Left ventricle myocardium inferior (tissue), 1 donor: ENCODE measurements at places on chromosomes 1 and 21.

GRCh38 chr1:77281491-77282186, at the start of gene AK5:
Gene AK5, plus strand, starts transcription at chr1:77282019. Its CDS starts 295 bp downstream, at chr1:77282314.
- peak; percentile 26 for DNase-seq

GRCh38 chr1:88985032-88985431, 7.4 kb downstream of the KYAT3 start:
- DNase-seq, result no peak

DNA sequence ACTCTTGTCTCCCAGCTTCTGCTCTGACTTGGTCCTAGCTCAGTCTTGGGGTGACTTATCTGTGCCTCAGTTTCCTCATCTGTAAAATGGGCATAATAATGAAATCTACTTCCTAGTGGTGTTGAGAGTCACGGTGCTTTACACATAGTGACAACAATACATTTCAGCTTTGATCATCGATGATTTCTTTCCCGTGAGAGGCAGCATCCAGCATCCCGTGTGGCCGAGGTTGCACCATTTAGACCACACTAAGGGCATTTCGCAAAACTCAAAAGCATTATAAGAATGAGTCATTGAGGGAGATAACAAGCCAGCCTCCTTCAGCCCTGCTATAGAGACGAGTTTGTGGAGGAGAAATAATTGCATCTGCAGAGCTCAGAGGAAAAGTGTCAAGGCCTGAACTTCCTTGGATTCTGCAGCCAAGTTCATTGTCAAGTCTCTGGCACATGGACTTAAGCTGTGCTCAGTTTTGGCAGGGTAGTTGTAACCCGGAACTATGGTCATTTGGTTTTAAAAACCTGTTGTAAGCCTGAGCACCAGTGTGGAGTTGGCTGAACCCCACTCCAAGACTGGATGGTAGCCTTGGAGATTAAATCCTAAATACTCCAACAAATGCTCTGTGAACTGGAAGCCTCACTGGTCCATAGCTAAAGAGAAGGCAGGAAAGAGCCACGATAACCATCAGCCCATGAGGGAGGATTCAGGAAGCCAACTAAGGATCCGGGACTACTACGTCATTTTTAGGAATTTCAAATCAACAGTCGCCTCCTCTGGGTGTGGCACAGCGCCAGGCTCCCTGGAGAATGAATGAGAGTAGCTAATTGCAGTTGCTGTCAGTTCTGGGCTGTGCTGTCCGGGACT, 64.2 kb downstream of the TCP10L start:
- peak; percentile 94 for DNase-seq

GRCh38 chr21:43012596-43012995, 38.2 kb downstream of the PKNOX1 start:
- no peak for DNase-seq

- peak; percentile 11 for DNase-seq
Observed at GRCh38 chr1:6000444-6001288, 8.4 kb upstream of the NPHP4 start.

DNA sequence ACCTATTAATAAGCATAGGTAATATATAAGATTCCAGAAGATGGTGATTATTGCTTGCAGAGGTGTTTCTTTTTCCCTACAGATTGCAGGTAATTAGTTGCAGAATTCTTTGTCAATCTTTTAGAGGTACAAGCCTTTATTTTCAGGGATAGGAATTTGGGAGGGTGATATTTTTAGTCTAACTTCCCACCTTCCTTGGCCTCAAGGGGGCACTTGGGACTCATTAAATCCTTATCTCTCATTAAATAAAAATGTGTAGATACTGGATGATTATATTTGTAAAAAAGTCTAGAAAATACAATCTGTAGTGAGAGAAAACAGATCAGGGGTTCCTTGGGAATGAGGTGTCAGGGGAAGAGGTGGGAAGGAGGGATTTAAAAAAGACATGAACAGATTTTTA, 179.2 kb downstream of the PATJ start:
- no peak for DNase-seq

DNA sequence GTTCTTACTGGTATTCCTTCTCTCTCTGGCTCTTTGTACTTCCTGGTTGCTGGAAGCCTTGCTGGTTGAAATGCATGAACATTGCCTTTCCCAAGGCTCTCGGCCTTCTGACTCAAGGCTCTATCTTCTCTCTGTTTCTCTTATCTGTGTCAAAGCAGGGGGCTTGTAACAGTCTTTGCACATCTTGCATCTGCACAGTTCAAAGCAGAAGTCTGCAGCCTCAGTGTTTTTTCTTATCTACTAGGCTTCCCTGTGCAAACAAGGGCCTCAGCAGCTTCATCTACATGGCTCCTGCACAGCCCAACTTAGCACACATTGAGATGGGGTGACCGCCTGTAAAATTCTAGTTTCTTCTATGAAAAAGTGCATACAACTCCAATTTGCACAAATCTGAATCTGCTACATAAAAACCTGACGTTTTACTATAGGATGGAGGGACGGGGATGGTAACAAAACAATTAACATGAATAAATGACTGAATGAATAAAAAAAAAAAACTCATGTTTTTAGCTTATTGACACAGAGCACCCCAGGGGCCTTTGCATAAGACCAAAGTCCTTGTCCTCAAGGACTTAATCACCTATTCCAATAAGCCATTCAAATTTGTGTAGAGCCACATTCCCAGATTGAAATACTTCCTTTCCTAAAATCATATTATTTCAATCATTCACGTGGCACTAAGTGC, 458.3 kb downstream of the LMO4 start:
- no peak for DNase-seq

DNA sequence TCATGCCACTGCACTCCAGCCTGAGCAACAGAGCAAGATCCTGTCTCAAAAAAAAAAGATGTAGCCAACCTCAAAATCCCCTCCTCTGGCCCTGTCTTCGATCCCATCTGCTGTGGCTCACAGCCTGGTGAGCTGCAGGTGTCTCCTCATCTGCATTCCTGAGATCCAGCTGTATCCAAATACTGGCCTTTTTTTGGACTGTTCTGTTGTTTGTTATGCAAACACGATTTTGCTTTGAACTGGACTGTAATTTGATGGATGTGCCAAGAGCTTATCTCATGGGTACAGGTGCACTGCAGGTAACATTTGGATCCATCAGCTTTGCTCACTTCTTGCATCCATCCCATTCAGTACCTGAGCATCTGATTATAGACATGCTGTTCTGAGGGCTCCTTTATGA, 14.1 kb upstream of the FAM43B start:
- no peak for DNase-seq

DNA sequence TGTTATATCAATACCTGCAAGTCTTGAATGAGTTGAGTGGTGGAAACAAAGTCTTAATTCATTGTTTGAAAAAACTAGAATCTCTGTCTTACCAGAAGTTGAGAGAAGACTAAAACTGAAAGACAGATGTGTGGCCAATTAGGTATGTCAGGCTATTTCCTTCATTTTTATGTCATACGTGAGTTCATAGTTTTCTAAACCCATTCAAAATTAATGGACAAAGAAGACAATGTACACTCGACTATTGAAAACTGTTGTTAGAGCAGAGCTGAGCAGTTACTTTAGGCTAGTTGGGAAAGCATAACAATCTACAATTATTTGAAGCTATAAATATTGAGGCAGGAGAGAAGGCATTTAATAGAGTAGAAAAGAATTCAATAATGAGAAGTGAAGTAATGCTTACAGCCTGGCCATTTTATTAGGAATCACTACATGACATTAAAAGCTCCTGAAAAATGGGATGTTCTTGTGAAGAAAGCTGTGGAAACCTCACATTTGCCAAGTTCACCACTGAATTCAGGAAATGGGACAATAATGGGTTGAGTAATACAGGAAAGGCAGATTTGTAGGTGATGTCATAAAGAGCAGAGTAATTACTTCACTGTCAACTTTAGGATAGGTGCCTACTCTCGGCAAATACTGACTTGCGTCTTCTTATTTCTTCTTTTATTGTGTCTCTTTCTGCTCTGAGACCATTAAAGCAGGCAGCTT, 204.4 kb downstream of the PLA2G4A start:
- DNase-seq, result no peak

- DNase-seq, result no peak
Observed at GRCh38 chr1:65949230-65949626, 156.5 kb downstream of the PDE4B start.

DNA sequence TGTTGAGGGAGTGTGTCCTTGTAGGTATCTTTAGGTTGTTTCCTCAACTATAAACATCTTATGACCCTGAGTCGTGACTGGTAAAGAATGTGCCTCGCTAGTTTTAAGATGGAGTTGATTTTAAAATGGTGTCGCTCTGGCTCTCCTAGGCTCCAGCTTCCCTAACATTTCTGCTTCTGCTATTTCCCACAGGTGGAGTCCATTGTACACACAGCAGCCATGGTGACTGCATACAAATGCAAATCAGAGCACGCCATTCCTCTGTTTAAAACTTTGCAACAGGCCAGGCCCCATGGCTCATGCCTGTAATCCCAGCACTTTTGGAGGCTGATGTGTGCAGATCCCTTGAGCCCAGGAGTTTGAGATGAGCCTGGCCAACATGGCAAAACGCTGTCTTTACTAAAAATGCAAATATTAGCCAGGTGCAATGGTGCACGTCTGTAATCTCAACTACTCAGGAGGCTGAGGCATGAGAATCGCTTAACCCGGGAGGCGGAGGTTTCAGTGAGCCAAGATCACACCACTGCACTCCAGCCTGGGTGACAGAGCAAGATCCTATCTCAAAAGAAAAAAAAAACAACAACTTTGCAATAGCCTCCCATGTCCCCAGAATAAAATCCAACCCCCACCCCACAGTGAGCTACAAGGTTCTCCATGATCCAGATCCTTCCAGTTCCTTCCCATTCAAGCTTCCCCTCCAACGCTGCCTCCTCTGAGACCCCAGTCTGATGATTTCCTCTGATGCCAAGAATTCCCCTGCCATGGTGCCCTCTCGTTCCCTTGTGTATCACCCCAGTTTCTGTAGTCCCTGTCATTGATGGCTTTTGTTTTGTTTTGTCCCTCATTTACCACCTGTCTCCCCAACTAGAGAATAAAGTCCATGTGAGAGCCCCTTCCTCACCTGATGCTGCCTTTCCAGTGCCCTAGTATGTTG, 36.9 kb upstream of the KLHDC7A start:
- DNase-seq, result no peak

GRCh38 chr1:53375440-53375839, 47.6 kb upstream of the LRP8 start:
- no peak for DNase-seq

- no peak for DNase-seq
Observed at GRCh38 chr1:159211331-159212136, 6.9 kb downstream of the ACKR1 start.

DNA sequence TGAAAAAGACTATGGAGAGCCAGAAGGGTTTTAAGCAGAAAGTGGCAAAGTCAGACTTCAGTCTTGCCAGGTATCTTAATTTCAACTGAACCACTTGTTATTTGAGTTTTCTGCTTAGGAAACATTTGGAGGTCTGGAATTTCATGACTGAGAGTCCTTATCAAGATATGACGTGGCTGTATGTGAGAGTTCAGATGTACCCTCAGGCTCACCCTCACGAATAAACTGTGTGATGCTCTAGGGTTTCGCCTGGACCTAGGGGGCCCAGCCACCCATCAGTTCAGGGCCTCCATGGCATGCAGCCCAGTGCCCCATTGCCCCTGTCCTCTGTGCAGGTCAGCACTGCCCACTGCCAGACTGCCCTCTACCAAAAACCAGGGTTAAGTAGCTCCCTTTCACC, 30.6 kb upstream of the TADA1 start:
- no peak for DNase-seq

DNA sequence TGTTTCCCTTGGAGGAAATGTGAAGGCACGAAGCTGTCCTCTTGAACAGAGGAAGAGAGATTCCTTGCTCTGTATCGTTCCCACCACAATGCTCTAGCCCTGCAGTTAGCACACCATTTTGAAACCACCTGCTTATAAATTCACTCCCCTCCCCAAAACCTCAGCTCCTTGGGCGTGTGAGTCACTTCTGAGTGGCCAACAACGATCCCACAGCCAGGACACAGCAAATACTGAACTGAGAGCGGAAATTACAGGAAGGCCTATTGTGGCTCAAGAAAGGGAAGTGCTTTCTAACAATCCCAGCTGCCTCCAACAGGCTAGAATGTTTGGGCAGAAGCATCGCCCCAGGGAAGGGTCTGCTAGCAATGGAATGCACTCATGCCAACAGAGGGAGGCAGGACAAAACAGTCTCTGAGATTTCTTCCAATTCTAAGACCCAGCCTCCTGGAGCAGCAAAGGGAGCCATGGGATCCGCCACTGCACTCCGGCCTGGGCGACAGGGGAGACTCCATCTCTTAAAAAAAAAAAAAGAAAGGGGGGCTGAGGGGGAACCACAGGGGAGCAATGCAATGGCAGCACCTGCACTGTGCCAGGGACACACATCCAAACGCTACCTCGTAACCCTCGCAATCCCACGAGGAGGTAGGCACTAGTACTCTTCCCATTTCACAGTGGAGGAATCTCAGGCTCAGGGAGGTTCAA, 1.9 kb downstream of the TMEM53 start:
- no peak for DNase-seq

GRCh38 chr1:193674292-193674944, 488.0 kb upstream of the B3GALT2 start:
- no peak for DNase-seq

DNA sequence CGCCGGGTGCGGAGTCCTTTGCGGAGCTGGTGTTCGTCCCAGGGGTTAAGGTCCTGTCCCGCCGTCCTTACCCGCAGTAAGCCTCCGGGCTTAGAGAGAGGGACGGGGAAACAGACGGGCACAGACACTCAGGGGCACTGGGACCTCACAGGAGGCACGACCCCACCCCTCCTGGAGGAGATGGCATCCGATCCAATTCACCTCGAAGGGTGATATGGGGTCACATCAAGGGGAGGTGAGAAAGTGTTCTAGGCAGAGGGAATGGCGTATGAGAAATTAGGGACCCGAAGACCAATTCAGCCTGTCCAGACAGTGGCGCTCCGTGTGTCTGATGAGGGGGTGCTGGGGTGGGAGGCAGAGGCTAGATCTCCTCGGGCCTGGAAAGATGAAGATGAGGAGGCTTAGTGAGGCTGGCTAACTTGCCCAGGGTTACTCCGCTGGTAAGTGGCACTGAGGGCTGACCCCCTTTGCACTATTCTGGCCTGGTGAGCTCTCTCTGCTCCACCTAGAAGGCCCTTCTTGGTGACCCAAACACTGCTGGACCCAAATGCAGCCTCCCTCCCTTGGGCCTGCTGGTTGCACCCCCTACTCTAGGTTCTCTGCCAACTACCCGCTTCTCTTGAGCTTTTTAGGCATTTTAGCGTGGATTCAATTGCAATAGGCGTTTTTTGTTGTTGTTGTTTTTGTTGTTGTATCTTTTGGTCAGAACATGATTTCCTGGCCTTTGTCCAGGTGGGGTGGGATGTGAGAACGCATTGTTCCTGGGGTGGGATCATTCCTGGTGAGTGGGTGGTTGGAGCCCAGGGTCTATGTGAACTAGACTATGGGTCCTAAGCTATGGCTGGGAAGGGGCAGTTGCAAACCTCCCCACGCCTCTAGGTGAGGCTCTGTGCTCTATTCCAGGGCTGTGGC, 12.3 kb downstream of the BTBD19 start:
- DNase-seq, result no peak

- no peak for DNase-seq
Observed at GRCh38 chr1:41784531-41785274, 134.0 kb downstream of the HIVEP3 start.
